ENCODE measurements at places on chromosomes 7 and 10.

- H3K27me3 ChIP-seq = no peaks in the 10 kb centered on the region
- no peak overlapping the region for H3K4me3 ChIP-seq
- H3K36me3 ChIP-seq = peaks cover 41% of the 10 kb centered on the region
Observed at GRCh38 chr7:42167206-42167605, 69.8 kb downstream of the GLI3 start.

GRCh38 chr10:100970914-100971811, 1.9 kb downstream of the SEMA4G start:
- peaks cover 44% of the 10 kb centered on the region for H3K4me1 ChIP-seq
- H3K36me3 ChIP-seq = peaks cover 3% of the 10 kb centered on the region
- H3K27ac ChIP-seq = peak overlapping the region; percentile 77
- DNase-seq = peak; percentile 44

- DNase-seq = no peak
- peak overlapping the region; percentile 90 for H3K4me3 ChIP-seq
- peaks cover 70% of the 10 kb centered on the region for H3K4me1 ChIP-seq
- H3K27me3 ChIP-seq = no peaks in the 10 kb centered on the region
- H3K27ac ChIP-seq = peak overlapping the region; percentile 91
Observed at GRCh38 chr10:125154529-125154928, 5.8 kb downstream of the CTBP2 start.

- H3K27me3 ChIP-seq = no peaks in the 10 kb centered on the region
- no peak overlapping the region for H3K4me3 ChIP-seq
- no peak for DNase-seq
Observed at GRCh38 chr7:81081616-81082015, 162.8 kb upstream of the SEMA3C start.

DNA sequence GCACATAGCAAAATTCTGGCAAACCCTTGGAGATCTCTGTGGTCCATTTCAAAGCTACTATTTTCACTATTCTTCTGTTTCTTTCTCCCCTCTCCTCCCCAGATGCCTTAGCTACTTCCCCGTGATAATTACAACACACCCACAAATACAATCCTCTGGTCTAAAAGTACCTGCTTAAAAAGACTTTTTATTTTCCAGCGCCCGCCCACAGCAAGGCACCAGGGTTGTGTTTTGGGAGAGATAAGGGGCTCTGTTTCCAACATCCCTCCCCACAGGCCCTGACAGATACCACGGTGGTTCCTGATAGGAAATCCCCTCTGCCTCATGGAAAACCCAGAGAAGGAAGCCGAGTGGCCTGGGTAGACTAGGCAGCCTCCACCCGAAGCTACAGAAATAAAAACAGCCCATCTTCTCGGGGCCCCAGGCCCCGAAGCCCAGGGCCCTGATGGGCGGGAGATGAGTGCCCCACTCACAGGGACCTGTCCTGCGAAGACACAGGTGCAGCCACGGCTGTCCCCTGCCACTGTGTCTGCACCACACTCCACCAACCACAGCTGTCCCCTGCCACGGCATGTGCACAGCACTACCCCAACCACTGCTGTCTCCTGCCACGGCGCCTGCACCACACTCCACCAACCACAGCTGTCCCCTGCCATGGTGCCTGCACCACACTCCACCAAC, 19.7 kb downstream of the CALML5 start:
- no peaks in the 10 kb centered on the region for H3K27me3 ChIP-seq
- H3K4me3 ChIP-seq = no peak overlapping the region
- DNase-seq = no peak
- H3K36me3 ChIP-seq = no peaks in the 10 kb centered on the region

DNA sequence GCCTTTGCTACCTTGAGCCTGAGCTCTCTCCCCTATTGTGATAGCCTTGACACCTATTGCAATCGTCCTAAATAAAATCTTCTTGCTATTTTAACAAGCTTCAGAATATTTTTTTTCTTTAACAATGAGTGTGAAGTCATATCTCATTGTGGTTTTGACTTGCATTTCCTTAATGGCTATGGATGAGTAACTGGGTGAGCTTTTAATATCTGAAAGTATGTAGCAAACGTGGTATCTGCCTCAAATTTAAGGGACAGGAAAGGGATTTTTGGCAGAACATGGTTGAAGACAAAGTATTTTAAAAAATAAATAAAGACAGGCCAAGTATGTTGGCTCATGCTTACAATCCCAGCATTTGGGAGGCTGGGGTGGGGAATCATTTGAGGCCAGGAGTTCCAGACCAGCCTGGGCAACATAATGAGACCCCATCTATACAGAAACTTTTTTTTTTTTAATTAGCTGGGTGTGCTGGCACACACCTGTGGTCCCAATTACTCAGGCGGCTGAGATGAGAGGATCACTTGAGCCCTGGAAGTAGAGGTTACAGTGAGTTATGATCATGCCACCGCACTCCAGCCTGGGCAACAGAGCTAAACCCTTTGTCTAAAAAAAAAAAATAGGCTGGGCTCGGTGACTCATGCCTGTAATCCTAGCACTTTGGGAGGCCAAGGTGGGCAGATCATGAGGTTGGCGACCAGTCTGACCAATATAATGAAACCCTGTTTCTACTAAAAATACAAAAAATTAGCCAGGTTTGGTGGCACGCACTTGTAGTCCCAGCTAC, 319.3 kb upstream of the NRP1 start:
- H3K36me3 ChIP-seq = peaks cover 3% of the 10 kb centered on the region
- no peaks in the 10 kb centered on the region for H3K27me3 ChIP-seq
- H3K4me1 ChIP-seq = peaks cover 9% of the 10 kb centered on the region
- no peak overlapping the region for H3K4me3 ChIP-seq
- no peak for DNase-seq
- H3K27ac ChIP-seq = no peak overlapping the region

GRCh38 chr10:128297709-128298378, 171.6 kb upstream of the MKI67 start:
- H3K27me3 ChIP-seq = peaks cover 3% of the 10 kb centered on the region
- no peak overlapping the region for H3K4me3 ChIP-seq
- peak overlapping the region; percentile 48 for H3K27ac ChIP-seq
- H3K36me3 ChIP-seq = no peaks in the 10 kb centered on the region

DNA sequence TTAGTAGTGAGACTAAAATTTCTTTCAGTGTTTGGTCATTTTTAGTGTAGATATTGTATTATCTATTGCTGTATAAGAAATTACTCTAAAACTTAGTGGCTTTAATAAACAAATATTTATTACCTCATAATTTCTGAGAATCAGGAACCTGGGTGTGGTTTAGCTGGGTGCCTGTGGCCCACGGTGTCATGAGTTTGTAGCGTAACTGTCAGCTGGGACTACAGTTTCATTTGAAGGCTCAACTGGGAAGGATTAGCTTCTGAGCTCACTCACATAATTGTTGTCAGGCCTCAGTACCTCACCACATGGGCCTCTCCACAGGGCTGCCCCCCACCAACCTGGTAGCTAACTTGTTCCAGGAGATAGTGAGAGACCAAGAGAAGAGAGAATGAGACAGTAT, 98.5 kb downstream of the SRI start:
- peaks cover 5% of the 10 kb centered on the region for H3K4me1 ChIP-seq
- DNase-seq = no peak
- no peak overlapping the region for H3K27ac ChIP-seq
- no peaks in the 10 kb centered on the region for H3K36me3 ChIP-seq
- no peaks in the 10 kb centered on the region for H3K27me3 ChIP-seq

GRCh38 chr10:35172574-35172973, 45.9 kb downstream of the CREM start:
- no peaks in the 10 kb centered on the region for H3K36me3 ChIP-seq
- DNase-seq = no peak
- H3K4me1 ChIP-seq = peaks cover 14% of the 10 kb centered on the region
- H3K4me3 ChIP-seq = no peak overlapping the region

DNA sequence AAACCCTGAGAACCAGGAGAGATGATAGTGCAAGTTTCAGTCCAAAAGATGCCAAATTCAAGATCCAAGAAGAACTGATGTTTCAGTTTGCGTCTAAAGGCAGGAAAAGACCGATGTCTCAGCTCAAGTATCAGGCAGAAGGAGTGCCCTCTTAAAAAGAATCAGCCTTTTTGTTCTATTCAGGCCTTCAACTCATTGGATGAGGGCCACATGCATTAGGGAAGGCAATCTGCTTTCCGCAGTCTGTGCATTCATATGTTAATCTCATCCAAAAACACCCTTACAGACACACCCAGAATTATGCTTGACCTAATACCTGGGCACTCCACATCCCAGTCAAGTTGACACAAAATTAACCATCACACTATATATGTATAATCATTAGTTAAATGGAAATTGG, 45.2 kb downstream of the DNAJB9 start:
- no peak overlapping the region for H3K27ac ChIP-seq
- H3K36me3 ChIP-seq = no peaks in the 10 kb centered on the region
- H3K4me3 ChIP-seq = no peak overlapping the region
- no peak for DNase-seq

GRCh38 chr7:142733271-142733670, 16.0 kb upstream of the PRSS1 start:
- H3K27ac ChIP-seq = no peak overlapping the region
- no peak overlapping the region for H3K4me3 ChIP-seq
- H3K36me3 ChIP-seq = no peaks in the 10 kb centered on the region
- DNase-seq = no peak
- no peaks in the 10 kb centered on the region for H3K4me1 ChIP-seq

DNA sequence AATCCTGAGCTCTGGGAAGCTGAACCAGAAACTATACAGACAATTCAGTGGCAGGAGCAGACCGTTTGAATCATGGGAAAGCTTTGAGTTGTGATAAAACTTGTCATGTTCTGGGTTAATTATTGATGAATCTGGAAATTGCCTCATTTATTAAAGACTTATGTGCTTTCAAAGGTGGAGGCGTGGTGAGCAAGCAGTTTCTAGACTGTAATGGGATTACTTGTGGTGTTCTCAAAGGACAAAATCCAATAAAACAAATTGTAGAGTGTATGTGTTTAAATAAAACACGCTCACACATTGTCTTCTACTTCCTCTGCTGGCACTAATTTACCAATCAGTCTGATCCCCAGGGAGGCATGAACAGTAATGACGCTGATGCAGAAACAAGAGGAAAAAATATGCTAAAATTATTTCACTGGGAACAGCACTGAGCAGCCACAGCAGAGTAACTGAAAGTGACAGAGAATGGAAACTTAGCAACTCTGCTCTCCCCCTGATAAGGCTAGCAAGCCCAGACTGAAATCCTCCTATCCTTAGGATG, 25.1 kb downstream of the PARD3 start:
- no peak for DNase-seq
- peak overlapping the region; percentile 51 for H3K4me3 ChIP-seq
- no peaks in the 10 kb centered on the region for H3K36me3 ChIP-seq
- peaks cover 45% of the 10 kb centered on the region for H3K4me1 ChIP-seq
- H3K27me3 ChIP-seq = no peaks in the 10 kb centered on the region

DNA sequence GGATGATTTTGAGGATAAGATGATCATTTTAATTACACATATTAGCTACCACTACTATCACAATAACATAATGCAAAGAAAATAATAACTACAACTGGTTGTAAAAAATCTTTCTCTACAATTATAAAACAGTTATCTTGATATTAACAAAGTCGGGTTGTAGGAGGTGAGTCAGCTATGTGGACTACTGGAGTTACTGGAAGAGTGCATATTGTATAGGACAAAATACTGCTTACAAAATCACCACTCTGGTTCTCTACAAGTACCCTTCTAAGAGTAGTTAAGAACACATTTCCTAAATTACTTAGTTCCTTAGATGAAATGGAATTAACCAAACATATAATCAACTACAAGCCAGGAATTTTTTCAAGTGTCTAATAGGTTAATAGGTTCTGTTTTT, 74.1 kb downstream of the HYCC1 start:
- no peaks in the 10 kb centered on the region for H3K36me3 ChIP-seq
- no peak for DNase-seq
- peaks cover 7% of the 10 kb centered on the region for H3K4me1 ChIP-seq
- no peaks in the 10 kb centered on the region for H3K27me3 ChIP-seq

GRCh38 chr10:11017000-11017569, 587 bp upstream of the CELF2 start:
- no peak overlapping the region for H3K27ac ChIP-seq
- DNase-seq = no peak
- H3K4me1 ChIP-seq = peaks cover 8% of the 10 kb centered on the region
- peaks cover 82% of the 10 kb centered on the region for H3K27me3 ChIP-seq

DNA sequence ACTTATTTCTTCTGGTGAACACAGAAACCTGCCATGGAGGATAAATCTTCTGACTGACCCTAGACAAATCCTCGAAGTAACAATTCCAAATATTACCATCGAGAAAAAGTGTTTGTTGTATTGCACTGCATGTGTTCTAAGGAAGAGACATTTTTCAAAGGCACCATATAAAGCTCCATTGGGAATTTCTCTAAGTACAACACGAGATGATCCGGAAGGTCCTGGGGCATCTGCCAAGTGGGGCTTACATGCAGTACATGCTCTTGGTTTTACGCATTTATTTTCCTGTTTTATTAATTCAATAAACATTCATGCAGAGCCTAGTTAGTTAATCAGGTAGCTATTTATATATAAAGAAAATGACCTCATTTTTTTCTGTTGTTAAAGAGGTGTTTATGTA, 692.0 kb upstream of the IGFBP3 start:
- H3K4me3 ChIP-seq = no peak overlapping the region
- H3K4me1 ChIP-seq = peaks cover 13% of the 10 kb centered on the region
- H3K27me3 ChIP-seq = no peaks in the 10 kb centered on the region
- H3K27ac ChIP-seq = no peak overlapping the region
- no peak for DNase-seq

DNA sequence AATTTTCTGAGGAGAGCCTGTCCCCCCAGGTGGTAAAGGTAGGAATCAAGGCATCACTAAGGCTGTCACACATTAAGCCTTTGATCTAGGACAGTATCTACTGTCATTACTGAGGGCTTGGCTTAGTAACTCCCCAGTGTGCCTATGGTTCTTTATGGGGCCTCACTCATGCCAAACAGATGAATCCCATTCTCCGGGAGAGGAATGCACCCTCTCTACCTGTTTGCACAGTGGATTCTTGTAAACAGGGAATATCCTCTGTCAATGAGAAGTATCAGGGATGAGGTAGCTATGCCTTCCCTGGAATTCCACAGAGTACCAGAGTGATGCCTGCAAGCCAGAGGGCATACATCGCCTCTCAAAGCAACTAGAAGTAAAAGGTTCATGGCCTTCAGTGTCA, 3.9 kb upstream of the CPN1 start:
- H3K27me3 ChIP-seq = peaks cover 43% of the 10 kb centered on the region
- H3K27ac ChIP-seq = no peak overlapping the region
- no peak for DNase-seq
- no peaks in the 10 kb centered on the region for H3K36me3 ChIP-seq
- no peaks in the 10 kb centered on the region for H3K4me1 ChIP-seq

DNA sequence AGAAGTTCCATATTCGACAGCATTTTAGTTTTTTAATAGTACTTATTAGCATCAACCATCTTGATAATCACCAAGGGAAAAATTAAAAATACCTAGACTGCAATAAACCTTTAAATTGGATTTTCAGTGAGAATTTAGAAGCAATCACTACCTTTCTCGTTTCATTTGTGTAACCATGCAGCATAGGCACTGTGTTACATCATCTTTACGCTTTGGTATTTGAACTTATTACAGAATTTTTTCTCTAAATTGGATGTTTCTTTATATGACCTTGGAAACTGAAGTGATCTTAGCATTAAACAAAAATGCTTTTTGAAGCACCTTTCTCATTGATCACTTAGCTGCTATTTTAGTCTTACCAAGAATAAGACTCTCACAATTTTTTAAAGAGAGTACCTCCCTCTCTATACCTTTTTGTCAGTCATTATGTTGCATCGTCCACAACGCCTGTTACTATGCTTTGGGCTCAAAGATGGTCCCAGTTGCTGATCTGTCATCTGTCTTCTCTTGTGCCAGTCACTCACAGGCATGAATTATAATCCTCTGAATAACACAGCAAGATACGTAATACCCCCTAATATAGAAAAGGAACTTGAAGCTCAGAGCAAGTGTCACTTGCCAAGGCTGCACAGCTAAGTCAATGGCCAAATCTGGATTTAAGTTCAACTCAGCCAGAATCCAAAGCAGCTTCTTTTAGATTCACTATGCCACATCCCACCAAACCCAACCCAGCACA, 19.6 kb upstream of the ASCC1 start:
- H3K36me3 ChIP-seq = peaks cover 24% of the 10 kb centered on the region
- H3K27me3 ChIP-seq = no peaks in the 10 kb centered on the region
- H3K4me1 ChIP-seq = peaks cover 6% of the 10 kb centered on the region
- H3K27ac ChIP-seq = no peak overlapping the region

Data from type B pancreatic cell (in vitro differentiated cells).